ENCODE measurements at places on chromosomes 13 and 19.

- DNase-seq = no peak
- no peaks in the 10 kb centered on the region for H3K27me3 ChIP-seq
- H3K4me3 ChIP-seq = no peak overlapping the region
- H3K4me1 ChIP-seq = no peaks in the 10 kb centered on the region
- H3K36me3 ChIP-seq = no peaks in the 10 kb centered on the region
Measured at GRCh38 chr13:31827707-31828106, 88.4 kb downstream of the RXFP2 start.

GRCh38 chr13:45413826-45414307 is 4.3 kb downstream of the SLC25A30 start:
- no peak for DNase-seq
- H3K36me3 ChIP-seq = peaks cover 13% of the 10 kb centered on the region
- no peak overlapping the region for H3K4me3 ChIP-seq
- H3K27ac ChIP-seq = no peak overlapping the region
- peaks cover 11% of the 10 kb centered on the region for H3K4me1 ChIP-seq
- no peaks in the 10 kb centered on the region for H3K27me3 ChIP-seq

GRCh38 chr13:100899720-100900316 is 225.2 kb upstream of the TMTC4 start:
- DNase-seq = no peak
- no peak overlapping the region for H3K4me3 ChIP-seq
- H3K27ac ChIP-seq = no peak overlapping the region
- no peaks in the 10 kb centered on the region for H3K27me3 ChIP-seq
- no peaks in the 10 kb centered on the region for H3K4me1 ChIP-seq

DNA sequence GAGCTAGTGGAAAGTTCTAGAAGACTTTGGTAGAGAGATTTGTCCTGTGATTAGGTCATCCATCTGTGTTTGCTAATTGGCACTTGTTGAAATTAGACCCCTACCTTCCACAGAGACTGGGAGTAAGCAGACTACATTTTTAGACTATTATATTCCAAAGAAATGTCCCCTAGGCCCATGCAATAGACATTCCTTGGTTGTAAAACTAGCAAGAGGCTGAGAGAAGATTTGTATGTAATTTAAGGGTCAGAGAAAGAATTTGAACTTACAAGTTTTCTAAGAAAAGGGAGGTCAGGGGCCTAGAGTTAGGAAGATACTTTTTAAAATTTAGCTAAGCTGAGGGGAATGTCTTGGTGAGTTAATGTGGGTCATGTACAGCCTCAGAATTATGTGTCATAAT is 470.7 kb upstream of the SLITRK1 start:
- H3K4me3 ChIP-seq = no peak overlapping the region
- no peaks in the 10 kb centered on the region for H3K36me3 ChIP-seq
- no peaks in the 10 kb centered on the region for H3K4me1 ChIP-seq
- H3K27me3 ChIP-seq = no peaks in the 10 kb centered on the region
- DNase-seq = no peak

DNA sequence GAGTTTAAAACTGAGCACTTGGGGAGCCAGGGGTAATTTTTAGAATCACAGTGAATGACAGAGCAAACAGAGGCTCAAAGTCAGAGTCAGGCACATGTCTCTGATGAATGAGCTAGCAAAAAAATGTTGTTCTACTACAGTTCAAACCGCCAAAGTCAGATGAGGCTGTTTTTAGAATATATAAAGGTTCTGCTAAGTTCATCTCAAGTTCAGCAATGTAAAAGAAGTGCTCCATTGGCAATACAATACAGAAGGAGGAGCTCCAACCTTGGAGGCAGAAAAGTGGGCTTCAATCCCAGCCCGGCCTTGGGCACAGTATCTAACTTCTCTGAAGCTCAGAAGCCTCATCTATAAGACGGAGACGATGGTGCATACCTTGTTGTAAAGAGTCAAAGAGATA is 70.1 kb upstream of the IPO5 start:
- no peak overlapping the region for H3K27ac ChIP-seq
- H3K36me3 ChIP-seq = no peaks in the 10 kb centered on the region
- peaks cover 23% of the 10 kb centered on the region for H3K4me1 ChIP-seq
- H3K4me3 ChIP-seq = no peak overlapping the region

DNA sequence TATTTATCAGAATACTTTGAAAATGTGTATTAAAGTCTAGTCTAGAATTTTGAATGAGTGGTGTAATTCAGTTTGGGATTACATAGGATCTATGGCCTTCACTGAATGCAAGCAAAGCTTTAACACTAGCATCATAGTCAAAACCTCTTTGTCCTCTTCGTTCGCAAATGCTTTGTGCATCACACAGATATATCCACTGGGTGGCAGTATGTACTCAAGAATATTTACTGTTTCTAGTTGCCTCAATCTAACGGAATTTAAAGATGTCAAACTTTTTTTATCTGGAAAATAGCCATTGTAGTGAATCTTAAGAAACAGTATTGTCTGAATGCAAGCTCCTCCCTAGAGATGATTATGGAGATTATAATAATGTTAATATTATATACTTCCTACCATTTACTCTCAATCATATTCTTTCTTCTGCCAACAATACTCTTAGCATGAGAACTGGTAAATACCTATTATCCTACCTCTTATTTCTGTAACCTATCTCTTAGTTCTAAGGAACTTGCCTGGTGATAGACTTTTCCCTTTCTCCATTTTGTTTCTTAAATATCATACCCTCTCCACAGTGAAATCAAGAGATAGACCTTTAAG is 25.8 kb downstream of the LACC1 start:
- DNase-seq = peak; percentile 76
- no peak overlapping the region for H3K27ac ChIP-seq
- no peaks in the 10 kb centered on the region for H3K36me3 ChIP-seq
- H3K4me3 ChIP-seq = no peak overlapping the region
- H3K4me1 ChIP-seq = no peaks in the 10 kb centered on the region
- H3K27me3 ChIP-seq = no peaks in the 10 kb centered on the region

DNA sequence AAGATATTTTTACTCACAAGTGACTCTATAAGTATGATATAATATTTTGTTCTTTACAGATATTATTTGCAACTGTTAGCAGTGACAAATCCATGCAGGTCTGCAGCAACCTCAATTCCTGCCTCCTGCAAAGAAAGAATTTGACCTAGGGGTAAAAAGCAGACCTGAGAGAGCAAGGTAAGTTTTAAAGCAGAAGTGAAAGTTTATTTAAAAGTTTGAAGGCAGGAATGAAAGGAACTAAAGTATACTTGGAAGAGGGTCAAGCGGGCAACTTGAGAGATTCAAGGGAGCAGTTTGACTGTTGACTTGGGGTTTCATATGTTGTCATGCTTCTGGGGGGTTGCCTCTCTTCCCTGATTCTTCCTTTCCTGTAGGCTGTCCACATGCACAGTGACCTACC is 520.1 kb upstream of the PCDH20 start:
- no peaks in the 10 kb centered on the region for H3K4me1 ChIP-seq
- no peaks in the 10 kb centered on the region for H3K36me3 ChIP-seq
- DNase-seq = no peak

- H3K27me3 ChIP-seq = no peaks in the 10 kb centered on the region
- no peak within 1 kb of the TSS for H3K4me3 ChIP-seq
- H3K4me1 ChIP-seq = peaks cover 8% of the 10 kb centered on the region
- H3K36me3 ChIP-seq = no peaks in the 10 kb centered on the region
Measured at GRCh38 chr19:54172471-54173358, at the start of gene TMC4. Gene TMC4 (minus strand): TSS chr19:54173160. CDS start chr19:54173117, 43 bp downstream.

- H3K27me3 ChIP-seq = no peaks in the 10 kb centered on the region
- H3K4me1 ChIP-seq = peaks cover 3% of the 10 kb centered on the region
- H3K27ac ChIP-seq = no peak overlapping the region
- DNase-seq = no peak
Measured at GRCh38 chr13:24180750-24181377, 20.3 kb downstream of the SPATA13 start.

DNA sequence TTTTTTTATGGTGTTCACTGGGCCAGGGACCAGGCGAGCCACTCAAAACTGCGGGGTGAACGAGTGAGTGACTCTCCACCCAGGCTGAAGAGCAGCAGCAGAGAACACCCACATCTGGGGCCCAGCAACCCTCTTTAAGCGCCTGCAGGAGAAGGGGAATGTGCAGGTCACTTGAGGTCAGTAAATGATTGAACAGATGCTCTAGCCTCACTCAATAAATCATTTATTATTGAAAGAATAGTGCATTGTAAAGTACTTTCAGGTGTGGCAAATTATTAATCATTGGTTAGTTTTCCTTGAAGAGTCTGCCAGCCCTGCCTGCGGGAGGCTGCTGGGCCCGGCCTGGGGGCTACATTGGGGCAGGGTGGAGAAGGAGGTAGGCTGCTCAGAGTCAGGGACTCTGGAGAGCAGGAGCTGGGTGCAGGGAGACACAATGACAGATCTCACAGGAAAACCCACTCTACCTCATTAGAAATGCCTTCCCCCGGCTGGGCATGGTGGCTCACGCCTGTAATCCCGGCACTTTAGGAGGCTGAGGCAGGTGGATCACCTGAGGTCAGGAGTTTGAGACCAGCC is 42.5 kb downstream of the ABCC4 start:
- DNase-seq = no peak
- H3K27ac ChIP-seq = no peak overlapping the region
- H3K4me1 ChIP-seq = no peaks in the 10 kb centered on the region

- H3K27ac ChIP-seq = no peak overlapping the region
- H3K4me1 ChIP-seq = no peaks in the 10 kb centered on the region
Measured at GRCh38 chr19:11254666-11255065, 7.7 kb downstream of the DOCK6 start.

- H3K27ac ChIP-seq = peak overlapping the region; percentile 87
- no peaks in the 10 kb centered on the region for H3K27me3 ChIP-seq
- H3K36me3 ChIP-seq = peaks cover 3% of the 10 kb centered on the region
- H3K4me1 ChIP-seq = peaks cover 49% of the 10 kb centered on the region
- H3K4me3 ChIP-seq = peak overlapping the region; percentile 2
- peak; percentile 92 for DNase-seq
Measured at GRCh38 chr19:1213391-1214286, 8.1 kb downstream of the STK11 start.

DNA sequence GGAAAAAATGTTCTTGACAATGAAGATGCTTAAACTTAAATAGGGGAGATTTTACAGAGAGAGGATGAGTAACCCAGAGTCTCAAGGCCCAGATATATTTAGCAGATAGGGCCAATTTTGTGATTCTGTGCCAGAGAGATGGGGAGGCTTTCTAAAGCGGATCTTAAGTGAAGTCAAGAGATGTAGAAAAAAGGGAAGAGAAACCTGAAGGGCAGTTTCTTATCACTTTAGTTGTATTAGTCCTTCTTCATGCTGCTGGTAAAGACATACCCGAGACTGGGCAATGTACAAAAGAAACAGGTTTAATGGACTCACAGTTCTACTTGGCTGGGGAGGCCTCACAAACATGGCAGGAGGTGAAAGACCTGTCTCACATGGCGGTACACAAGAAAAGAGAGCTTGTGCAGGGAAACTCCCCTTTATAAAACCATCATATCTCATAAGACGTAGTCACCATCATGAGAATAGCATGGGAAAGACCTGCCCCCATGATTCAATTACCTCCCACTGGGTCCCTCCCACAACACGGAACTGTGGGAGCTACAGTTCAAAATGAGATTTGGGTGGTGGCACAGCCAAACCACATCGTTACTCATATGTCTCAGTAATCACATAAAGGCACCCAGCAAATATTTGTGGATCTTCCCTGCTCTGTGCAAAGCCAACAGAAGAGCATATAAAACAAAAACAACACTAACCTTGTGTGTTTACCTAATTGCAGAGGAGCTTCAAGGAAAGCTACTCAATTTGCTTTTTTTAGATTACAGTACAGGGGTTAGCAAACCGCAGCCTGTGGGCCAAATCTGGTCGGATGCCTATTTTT is 102.6 kb upstream of the MYCBP2 start:
- H3K27ac ChIP-seq = no peak overlapping the region
- no peaks in the 10 kb centered on the region for H3K4me1 ChIP-seq
- no peak for DNase-seq
- no peaks in the 10 kb centered on the region for H3K27me3 ChIP-seq
- no peaks in the 10 kb centered on the region for H3K36me3 ChIP-seq

- H3K4me3 ChIP-seq = no peak overlapping the region
- no peaks in the 10 kb centered on the region for H3K36me3 ChIP-seq
- no peak overlapping the region for H3K27ac ChIP-seq
- H3K4me1 ChIP-seq = no peaks in the 10 kb centered on the region
Measured at GRCh38 chr19:46813839-46814358, 25.5 kb upstream of the SLC1A5 start.

- H3K4me1 ChIP-seq = no peaks in the 10 kb centered on the region
- no peak overlapping the region for H3K27ac ChIP-seq
- H3K4me3 ChIP-seq = no peak overlapping the region
- no peak for DNase-seq
- H3K36me3 ChIP-seq = no peaks in the 10 kb centered on the region
Measured at GRCh38 chr13:40220299-40220935, 446.0 kb downstream of the FOXO1 start.

- no peak for DNase-seq
- H3K4me3 ChIP-seq = no peak overlapping the region
- H3K4me1 ChIP-seq = no peaks in the 10 kb centered on the region
- H3K36me3 ChIP-seq = no peaks in the 10 kb centered on the region
- H3K27me3 ChIP-seq = no peaks in the 10 kb centered on the region
Measured at GRCh38 chr13:66468656-66469055, 761.5 kb downstream of the PCDH9 start.

DNA sequence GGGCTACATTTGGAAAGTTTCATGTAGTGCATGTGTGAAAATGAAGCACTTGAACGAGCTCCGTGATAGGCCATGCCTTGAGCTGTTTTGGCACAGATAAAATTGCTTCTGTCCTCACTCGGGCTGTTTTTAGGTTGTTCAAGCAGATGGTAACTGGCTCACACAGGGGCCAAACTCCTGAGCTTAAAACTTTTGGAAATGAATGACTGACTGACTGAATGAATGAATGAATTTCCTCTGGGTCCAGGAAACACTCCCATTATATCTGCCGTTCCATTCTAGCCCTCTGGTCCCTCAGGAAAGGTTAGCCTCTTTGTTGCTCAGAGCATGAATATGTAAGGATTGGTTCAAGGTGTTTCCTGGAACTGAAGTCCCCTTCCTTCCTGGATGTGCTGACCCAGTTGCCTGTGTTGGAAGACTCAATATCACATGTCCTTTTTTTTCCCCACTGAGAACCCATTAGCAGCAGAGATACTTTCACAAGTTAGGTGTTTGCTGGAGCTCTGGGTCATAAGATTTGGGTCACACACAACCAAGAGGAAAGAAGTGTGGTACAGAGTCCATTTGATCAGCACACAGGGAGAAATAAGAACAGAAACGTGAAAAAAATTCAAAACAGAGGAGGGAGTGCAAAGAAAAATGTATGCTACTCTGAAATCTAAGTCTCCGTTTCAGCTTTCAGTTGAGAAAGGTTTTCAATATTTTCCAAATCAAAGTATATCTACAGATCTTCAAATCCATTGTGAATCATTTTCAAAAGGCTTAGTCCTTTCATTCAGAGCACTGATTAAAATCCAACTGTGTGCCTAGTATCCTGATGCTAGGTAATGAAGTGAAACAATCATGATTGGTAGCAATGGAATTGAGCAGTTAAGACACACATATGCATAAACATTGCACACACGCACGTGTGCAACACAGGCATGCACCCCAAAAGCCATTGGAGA is 18.9 kb downstream of the MBNL2 start:
- no peaks in the 10 kb centered on the region for H3K36me3 ChIP-seq
- no peak for DNase-seq
- peaks cover 15% of the 10 kb centered on the region for H3K4me1 ChIP-seq

- DNase-seq = no peak
- H3K4me1 ChIP-seq = peaks cover 12% of the 10 kb centered on the region
- no peaks in the 10 kb centered on the region for H3K36me3 ChIP-seq
- no peak overlapping the region for H3K27ac ChIP-seq
- H3K27me3 ChIP-seq = no peaks in the 10 kb centered on the region
- H3K4me3 ChIP-seq = no peak overlapping the region
Measured at GRCh38 chr13:109160887-109161669, 531.7 kb downstream of the MYO16 start.

GRCh38 chr13:40665126-40666044 is 1.1 kb downstream of the FOXO1 start:
- H3K27me3 ChIP-seq = no peaks in the 10 kb centered on the region
- DNase-seq = peak; percentile 55
- H3K36me3 ChIP-seq = no peaks in the 10 kb centered on the region
- peak overlapping the region; percentile 74 for H3K4me3 ChIP-seq

Data from A673 (cell line).